ENCODE measurements at places on chromosomes 4 and X.

DNA sequence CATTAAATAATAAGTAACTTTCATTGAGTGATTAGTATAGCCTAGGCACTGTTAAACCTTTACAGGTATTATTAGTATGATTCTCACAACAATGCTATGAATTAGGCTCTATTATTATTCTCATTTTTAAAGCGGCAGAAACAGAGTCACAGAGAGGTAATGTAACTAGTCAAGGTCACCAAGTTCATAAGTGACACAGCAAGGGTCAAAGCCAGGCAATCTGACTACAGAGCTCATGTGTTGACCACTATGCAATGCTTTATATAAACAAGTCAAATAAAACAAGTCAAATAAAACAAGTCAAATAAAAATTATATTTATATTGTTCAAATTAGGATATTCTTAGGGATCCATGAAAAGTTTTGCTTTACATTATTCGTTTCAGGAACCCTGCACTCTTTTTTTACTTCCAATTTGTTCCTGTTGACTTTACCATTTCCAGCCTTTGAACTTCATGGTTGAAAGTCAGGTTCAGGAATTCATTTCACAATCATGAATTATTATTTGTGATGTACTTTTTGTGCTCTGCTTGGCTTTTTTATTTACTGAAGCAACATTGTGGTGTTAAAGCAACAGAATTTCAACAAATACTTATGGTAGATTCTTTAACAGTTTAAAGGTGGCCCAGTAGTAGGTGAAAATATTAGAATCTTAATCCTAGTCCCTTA, 18.0 kb upstream of the ZC4H2 start:
- DNase-seq, result no peak
- no peaks in the 10 kb centered on the region for H3K27me3 ChIP-seq

- H3K27me3 ChIP-seq, result no peaks in the 10 kb centered on the region
- no peaks in the 10 kb centered on the region for H3K36me3 ChIP-seq
- H3K27ac ChIP-seq, result no peak overlapping the region
- DNase-seq, result peak; percentile 26
- H3K4me1 ChIP-seq, result no peaks in the 10 kb centered on the region
- H3K4me3 ChIP-seq, result no peak overlapping the region
Measured at GRCh38 chrX:115324194-115324593, 34.7 kb downstream of the LUZP4 start.

DNA sequence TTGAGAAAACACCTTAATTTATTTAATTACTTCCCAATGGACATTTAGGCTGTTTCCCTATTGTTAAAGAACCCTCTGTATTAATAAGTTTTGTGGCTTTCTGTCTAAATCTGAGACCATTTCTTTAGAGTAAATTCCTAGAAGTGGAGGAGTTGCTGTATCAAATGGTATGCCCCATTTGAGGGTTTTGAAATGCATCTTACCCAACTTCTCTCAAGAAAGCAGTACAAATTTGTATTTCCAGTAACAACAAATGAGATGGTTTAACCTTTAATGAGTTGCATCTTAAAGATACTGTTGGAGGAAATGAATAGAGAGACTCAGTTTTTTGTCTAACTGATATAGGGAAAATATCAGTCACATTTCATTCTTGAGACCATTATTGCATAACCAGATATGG, 70.5 kb upstream of the CBLL2 start:
- no peak for DNase-seq
- no peaks in the 10 kb centered on the region for H3K27me3 ChIP-seq
- no peaks in the 10 kb centered on the region for H3K4me1 ChIP-seq
- H3K36me3 ChIP-seq, result no peaks in the 10 kb centered on the region

GRCh38 chrX:71228063-71228642, 5.1 kb downstream of the GJB1 start:
- H3K27me3 ChIP-seq, result no peaks in the 10 kb centered on the region
- H3K36me3 ChIP-seq, result no peaks in the 10 kb centered on the region
- no peaks in the 10 kb centered on the region for H3K4me1 ChIP-seq
- H3K27ac ChIP-seq, result no peak overlapping the region
- no peak for DNase-seq

DNA sequence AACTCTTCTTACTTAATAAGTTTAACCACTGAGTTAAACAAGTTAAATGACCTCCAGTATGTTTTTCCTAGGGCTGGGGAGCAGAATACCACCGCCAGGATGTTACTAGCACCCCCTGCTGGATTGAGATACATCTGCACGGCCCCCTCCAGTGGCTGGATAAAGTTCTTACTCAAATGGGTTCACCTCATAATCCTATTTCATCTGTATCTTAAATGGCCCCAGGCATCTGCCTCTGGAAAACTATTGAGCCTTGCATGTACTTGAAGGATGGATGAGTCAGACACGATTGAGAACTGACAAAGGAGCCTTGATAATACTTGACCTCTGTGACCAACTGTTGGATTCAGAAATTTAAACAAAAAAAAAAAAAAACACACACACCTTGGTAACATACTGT, 61.5 kb upstream of the MMAA start:
- peak; percentile 41 for DNase-seq
- H3K4me1 ChIP-seq, result no peaks in the 10 kb centered on the region
- no peaks in the 10 kb centered on the region for H3K27me3 ChIP-seq
- H3K27ac ChIP-seq, result no peak overlapping the region

GRCh38 chr4:53003959-53004358, 141.8 kb downstream of the RASL11B start:
- H3K27me3 ChIP-seq, result no peaks in the 10 kb centered on the region
- no peaks in the 10 kb centered on the region for H3K36me3 ChIP-seq
- no peak overlapping the region for H3K27ac ChIP-seq
- DNase-seq, result no peak

DNA sequence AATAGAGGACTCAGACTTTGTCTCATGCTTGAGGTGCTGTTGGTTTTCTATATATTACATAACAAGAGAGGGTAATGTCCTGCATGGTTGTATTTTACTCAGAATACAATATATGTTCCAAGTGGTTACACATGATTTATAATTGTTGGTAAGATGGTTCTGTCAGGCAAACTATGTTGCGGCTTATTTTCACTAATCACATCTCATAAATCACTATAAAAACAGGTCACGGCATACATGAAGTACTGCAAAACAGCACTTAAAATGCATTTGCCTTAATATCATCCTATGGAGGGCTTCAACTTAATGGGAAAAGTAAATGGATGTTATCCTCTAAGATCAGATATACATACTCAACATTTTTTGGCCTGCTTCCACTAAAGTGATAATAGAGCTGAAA, 246.0 kb upstream of the ARSJ start:
- no peak overlapping the region for H3K27ac ChIP-seq
- DNase-seq, result no peak
- no peaks in the 10 kb centered on the region for H3K36me3 ChIP-seq
- no peaks in the 10 kb centered on the region for H3K4me1 ChIP-seq
- H3K27me3 ChIP-seq, result no peaks in the 10 kb centered on the region

DNA sequence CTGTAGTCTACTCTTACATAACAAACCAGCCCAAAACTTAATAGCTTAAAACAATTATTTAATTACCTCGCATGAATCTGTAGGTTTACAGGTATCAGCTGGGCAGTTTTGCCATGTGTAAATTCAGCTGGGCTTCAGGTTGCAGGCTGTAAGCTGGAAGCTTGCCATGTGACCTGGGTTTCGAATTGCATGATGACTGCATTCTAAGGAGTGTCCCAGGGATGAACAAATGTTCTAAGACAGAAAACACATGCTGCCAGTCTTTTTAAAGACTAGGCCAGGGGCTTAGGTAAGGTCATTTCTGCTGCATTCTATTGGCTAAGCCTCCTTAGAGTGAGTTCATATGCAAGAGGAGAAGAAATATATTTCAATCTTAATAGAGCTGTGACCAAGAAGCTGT, 44.8 kb downstream of the GRIA2 start:
- no peak overlapping the region for H3K4me3 ChIP-seq
- H3K27ac ChIP-seq, result no peak overlapping the region
- no peak for DNase-seq
- no peaks in the 10 kb centered on the region for H3K36me3 ChIP-seq

- no peak for DNase-seq
- no peak overlapping the region for H3K27ac ChIP-seq
- no peaks in the 10 kb centered on the region for H3K4me1 ChIP-seq
- H3K4me3 ChIP-seq, result no peak overlapping the region
Measured at GRCh38 chr4:56874166-56874565, 33.5 kb upstream of the REST start.

- no peaks in the 10 kb centered on the region for H3K27me3 ChIP-seq
- peaks cover 23% of the 10 kb centered on the region for H3K4me1 ChIP-seq
- H3K27ac ChIP-seq, result peak overlapping the region; percentile 99
Measured at GRCh38 chr4:55395218-55395528, 584 bp upstream of the TMEM165 start.

DNA sequence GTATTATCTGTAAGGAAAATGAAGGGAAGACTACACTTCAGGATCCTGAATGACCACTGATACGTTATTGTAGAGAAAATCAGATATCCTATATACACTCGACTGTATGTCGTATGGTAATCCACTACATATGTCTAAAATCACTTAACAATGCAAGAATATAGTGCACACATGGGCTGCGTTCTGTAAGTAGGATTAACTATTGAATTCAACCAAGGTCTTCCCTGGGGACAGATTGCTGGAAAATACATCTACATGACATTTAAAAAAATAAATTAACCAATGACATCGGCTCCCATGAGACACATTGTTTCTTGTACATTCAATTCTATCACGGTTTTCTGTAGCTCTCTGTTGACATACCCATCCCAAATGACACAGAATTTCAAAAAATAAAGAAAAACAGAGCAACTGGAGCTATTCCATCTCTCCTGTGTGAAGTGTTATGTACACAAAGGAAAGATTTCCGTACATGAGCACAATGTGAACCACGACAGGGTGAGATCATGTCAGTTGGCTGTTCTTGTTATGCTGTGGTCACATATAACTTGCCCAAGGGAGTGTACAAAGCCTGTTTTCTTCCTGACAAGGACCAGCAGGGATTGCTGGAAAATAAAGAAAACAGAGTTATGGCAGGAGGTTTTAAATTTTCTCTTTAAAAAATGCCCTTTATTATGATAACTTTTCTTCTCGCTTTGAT, 6.1 kb downstream of the ENOX2 start:
- no peak for DNase-seq
- H3K27me3 ChIP-seq, result no peaks in the 10 kb centered on the region
- no peak overlapping the region for H3K4me3 ChIP-seq
- no peaks in the 10 kb centered on the region for H3K36me3 ChIP-seq
- H3K27ac ChIP-seq, result peak overlapping the region; percentile 41

Data from tibial artery (tissue), 4 donors.